SIG-M5 (cell line): ENCODE measurements at places on chromosomes 3 and 15.
A peak's percentile ranks its signal among the peaks of the same experiment; 100 is the strongest.

- no peak for DNase-seq
Measured at GRCh38 chr15:101498717-101499480, 9.4 kb upstream of the PCSK6 start.

- peak; percentile 18 for DNase-seq
Measured at GRCh38 chr15:64842986-64843561, 1.4 kb downstream of the PLEKHO2 start.

DNA sequence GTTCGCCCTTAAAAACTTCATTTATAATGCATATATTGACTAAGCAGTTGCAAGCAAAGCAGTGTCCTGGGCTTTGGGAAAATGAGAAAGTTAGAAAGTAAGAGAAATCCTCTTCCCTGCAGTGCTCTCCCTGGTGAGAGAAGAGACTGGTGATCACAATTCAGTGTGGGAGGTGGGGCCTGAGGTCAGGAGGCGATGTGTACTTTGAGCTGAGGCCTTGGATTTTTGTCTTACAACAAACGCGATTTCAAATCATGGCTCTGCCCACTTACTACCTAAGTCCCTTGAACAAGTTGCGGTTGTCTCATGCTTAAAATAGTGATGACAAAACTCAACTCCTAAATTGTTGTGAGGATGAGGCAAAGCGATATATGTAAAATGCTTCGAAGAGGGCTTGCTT is 316.3 kb upstream of the NECTIN3 start:
- no peak for DNase-seq

- DNase-seq: no peak
Measured at GRCh38 chr3:188471723-188472122, 317.8 kb downstream of the LPP start.

- no peak for DNase-seq
Measured at GRCh38 chr15:55740981-55741832, 1.7 kb downstream of the PRTG start.

- DNase-seq: no peak
Measured at GRCh38 chr3:124552224-124552623, 178.0 kb upstream of the UMPS start.

DNA sequence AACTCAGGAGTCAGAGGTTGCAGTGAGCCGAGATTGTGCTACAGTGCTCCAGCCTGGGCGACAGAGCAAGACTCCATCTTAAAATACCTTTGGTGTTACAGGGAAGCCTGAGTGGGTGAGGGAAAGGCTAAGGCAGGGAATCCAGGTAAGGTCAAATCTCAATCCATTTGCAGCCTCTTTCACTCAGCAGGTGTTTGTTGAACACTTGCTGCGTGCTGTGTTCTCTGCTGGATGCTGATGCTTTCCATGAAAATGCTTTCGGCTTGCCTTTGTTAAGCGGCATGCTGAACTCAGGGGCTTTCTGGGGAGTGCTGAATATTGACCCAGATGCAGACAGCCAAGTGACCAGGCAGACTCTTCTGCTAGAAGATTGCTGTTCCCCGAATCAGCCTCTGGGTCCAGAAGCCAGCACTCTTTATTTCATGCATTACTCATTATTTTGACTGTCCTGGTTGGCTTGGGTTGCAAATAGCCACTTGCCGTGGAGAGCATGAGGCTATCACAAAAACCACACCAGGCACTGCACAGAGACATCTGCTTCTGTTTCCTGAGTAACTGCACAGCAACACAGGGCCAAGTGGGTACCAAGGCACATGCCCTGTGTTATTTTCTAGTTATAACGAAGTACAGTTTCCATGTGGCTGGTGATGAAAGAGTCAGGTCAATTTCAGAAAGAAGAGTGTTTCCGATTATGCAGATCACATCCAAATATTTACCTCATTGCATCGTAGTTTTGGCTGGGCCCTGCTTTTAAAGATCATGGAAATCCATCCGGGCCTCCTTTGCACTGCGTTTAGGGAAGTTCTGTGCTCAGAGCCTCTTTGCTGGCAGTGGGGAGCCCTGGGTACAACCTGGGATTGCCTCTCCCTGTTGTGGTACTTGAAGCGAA is 88.6 kb downstream of the THSD4 start:
- DNase-seq: no peak

DNA sequence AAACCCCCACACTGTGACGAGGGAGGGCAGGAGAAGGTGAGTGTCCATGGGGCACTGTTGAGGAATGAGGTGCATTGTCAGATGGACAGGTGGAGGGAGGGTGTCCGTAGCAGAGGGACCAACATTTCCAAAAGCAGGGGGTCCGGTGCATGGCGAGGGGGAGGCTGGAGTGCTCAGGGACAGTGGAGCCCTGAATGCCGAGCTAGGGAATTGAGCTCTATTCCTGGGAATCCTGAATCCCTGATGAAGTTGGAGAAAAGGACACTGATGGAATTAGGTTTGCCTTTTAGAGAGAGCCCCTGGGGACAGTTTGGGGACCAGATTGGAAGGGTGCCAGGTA is 7.9 kb upstream of the ANPEP start:
- DNase-seq: no peak

- DNase-seq: no peak
Measured at GRCh38 chr3:177051411-177051810, 145.9 kb downstream of the TBL1XR1 start.

- DNase-seq: no peak
Measured at GRCh38 chr3:16809993-16810392, 74.8 kb upstream of the PLCL2 start.

DNA sequence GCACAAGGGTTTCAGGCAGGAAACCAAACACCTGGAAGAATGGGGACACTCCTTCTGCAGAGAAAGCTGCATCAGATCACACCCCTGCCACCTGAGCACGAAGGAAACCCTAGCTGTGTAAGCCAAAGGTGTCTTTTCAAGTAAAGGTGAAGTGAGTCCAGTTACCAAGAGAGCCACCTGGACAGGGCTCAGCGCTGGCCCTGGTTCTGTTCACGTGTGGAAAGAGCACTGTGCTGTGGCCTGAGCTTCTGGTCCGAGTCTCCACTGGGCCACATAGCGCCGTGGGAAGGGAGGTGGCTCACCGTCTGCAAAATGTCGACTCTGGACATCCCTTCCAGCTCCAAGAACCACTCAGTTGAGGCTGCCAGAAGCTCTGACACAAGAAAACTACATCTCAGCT is 151.1 kb downstream of the ADAMTS17 start:
- DNase-seq: no peak

GRCh38 chr15:39756806-39757522 is 25.7 kb downstream of the FSIP1 start:
- no peak for DNase-seq

- DNase-seq: no peak
Measured at GRCh38 chr3:180496995-180497394, 105.0 kb upstream of the TTC14 start.

- DNase-seq: no peak
Measured at GRCh38 chr15:42184736-42185135, 23.4 kb downstream of the VPS39 start.

GRCh38 chr3:135895734-135896121 is 69.8 kb upstream of the PPP2R3A start:
- no peak for DNase-seq

GRCh38 chr3:129627350-129628168 is 21.1 kb upstream of the PLXND1 start:
- no peak for DNase-seq

DNA sequence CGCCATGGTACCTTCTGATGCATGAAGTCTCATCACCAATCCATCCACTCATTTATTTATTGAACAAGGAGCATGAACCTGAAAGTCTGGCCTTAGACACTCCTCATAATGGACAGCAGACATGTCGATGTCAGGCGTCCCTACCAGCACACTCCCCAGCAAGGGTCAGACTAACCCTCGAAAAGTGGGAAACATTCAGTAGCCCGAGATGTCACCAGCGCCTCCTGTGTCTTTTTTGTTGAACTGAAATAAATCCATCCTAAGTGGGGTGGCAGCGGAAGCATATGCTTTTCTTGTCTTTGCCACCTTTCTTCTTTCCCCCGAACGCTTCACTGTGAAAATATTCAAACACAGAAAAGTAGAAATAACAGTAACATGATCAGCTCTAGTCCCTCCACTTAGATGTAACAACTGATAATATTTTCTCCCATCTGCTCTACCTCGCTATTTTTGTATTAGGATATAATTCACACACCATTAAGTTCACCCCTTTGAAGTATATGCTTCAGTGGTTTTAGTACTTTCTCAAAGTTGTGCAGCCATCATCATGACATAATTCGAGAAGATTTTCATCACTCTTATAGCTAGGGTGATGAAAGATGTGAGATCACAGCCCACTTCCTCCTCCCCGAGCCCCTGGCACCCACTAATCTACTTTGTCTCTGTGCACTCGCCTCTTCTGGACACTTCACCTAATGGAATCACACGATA is 121.6 kb downstream of the ADAMTS17 start:
- DNase-seq: no peak

DNA sequence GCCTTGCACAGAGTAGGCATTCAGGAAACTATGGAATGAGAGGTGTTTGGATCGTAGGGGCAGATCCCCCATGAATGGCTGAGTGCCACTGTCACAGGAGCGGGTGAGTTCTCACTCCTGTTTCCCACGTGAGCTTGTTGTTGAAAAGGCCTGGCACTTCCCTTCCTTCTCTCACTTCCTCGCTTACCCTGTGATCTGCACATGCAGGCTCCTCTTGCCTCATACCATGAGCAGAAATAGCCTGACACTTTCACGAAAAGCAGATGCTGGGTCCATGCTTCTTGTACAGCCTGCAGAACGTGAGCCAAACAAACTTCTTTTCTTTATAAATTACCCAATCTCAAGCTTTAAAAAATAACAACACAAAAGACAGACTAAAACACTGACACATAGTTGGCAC is 55.4 kb downstream of the AGBL1 start:
- no peak for DNase-seq

GRCh38 chr3:31755926-31756658 is 223.4 kb downstream of the STT3B start:
- DNase-seq: no peak

DNA sequence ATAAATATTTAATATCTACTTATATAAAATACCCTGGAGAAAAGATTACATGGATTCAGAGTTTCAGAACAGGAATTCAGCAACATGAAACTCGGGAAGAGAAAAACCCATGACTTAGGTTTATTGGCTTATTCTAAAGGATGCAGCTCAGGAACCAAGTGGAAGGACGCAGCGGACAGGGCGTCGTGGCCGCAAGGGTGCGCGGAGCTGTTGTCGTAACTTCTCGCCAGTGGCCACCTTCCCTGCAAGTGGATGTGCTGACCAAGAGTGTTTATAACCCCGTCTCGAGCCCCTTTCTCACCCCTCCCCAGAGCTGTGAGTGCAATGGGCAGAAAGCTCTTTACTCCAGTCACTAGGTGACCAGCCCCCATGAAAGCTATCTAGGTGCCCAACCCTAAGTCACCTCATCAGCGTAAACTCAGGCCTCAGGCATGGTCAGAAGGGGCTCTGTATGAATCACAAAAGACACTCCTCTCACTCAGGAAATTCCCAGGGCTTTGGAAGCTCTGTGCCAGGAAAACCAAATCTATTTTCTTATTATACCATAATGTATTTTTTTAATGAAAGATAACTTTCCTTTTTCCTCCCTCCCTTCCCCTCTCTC is 77.3 kb downstream of the CHRNA7 start:
- no peak for DNase-seq
